GM12891 (cell line): ENCODE measurements at places on chromosomes 16 and 17.

- no peak for DNase-seq
Observed at GRCh38 chr16:28879261-28879840, 1.1 kb downstream of the ATP2A1 start.

DNA sequence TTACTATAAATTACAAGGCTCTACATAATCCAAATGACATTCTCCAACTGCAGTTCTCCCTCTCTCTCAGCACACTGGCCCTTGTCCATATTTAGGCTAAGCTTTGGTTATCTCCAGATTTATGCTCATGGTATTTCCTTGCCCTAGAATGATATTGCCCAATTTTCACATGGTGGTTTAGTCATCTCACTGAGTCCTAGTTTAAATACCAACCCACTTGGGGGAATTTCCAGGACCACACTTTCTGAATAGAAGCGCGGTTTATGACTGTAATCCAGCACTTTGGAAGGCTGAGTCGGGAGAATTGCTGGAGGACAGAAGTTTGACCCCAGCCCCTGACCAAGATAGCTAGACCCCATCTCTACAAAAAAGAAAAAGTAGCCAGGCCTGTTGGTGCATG, 280.1 kb upstream of the MON1B start:
- no peak for DNase-seq

- DNase-seq: no peak
Observed at GRCh38 chr16:54061454-54061853, 225.1 kb downstream of the IRX3 start.

DNA sequence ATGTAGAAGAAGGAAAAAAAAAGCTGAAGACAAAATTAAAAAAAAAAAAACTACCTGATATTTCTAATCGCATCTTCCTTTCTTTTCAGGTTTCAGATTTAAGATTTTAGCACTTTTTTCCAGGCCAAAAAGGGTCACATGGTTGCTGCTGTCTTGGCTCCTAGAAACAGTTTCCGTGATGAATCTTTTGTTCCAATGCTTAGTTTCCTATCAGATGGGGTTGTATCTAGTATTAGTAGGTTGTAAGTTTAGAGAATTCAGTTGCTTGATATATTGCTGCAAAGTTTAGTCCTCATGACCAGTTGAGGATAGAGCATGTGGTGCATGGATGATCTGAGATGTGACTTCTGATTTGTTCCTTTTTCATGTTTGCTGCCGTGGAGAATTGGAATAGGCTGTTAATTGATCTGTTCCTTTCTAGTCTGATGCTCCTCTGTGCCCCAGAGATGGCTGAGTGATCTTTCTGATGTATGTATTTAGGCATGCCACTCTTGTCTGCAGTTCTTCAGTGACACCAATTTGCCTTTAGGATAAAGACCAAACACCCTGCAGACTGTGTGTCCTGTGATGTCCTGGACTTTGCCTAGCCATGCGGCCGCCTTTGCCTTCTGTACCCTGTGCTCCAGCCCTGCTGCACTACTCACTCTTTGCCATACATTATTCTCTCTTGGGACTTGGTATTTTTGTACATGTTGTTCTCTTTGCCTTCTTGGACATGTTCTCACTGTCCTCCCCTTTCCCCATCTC, 94.0 kb downstream of the MRTFB start:
- DNase-seq: no peak

DNA sequence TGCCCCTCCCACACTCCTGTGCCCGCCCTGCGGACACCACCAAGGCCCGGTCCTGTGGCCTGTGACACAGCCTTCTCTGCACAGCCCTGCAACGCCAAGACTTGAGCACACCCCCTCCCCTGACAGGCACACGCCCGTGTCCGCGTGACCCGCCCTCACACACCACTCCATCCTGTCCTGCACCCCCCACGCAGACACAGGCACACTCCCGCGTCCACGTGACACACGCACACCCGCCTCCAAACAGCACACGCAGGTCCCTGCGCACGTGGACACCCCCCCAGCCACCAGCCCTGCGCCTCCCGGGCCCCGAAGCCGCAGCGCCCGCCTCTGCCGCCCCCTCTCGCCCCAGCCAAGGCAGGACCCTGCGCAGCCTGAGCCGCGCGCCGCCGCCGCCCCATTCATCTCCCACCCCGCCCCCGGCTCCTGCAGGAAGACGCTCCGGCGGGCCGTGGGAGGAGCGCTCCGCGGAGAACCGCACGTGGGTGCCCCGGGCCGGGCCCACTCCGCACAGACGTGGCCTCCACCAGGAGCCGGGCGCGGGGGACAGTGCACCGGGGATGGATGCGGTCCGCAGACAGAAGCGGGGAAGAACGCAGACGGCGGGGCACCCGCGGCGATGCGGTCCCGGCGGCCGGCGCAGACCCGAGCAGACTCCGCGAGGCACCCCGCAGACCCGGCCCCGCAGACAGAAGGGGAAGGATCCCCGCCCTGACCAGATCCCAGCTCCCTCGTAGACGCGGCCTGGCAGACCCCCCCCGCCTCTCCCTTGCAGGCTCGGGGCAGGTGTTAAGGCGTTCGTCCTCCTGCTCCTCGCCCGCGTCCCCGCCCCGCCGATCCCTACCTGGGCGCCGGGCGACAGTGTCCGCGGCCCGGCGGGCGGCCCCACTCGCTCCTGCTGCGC, 506 bp downstream of the CAMKK1 start:
- DNase-seq: peak; percentile 58

GRCh38 chr17:28992625-28993600, 12.9 kb downstream of the SEZ6 start:
- DNase-seq: no peak

DNA sequence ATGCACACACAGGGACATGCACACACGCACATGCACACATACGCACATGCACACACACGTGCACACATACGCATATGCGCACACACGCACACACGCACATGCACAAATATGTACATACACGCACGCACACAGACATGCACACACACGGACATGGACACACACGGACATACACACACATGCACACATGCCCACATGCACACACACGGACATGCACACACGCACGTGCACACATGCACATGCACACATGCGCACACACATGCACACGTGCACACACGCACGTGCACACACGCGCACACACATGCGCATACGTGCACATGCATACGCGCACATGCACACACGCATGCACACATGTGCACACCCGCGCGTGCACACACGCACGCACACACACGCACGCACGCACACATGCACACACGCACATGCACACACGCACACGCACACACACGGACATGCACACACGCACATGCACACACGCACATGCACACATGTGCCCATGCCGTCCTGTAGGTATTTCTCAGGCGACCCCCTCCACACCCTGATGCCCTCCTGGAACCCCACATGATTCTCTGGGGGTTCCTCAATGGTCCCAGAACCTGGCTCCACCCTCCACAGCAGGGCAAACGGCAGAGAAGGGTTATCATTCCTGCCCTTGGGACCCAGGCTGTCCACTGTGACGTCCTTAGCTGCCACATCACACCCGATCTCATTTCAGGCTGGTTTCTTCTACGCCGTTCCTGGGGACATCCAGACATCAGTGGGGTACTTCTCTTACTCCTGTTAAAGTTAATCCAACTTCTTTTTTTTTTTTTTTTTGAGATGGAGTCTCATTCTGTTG, 9.6 kb upstream of the RBFOX3 start:
- DNase-seq: no peak

GRCh38 chr17:78726513-78726912, 55.6 kb downstream of the CYTH1 start:
- no peak for DNase-seq
